ENCODE measurements at places on chromosomes 1 and 21.
A peak's percentile ranks its signal among the peaks of the same experiment; 100 is the strongest.

GRCh38 chr1:109874445-109874844 lies 36.2 kb upstream of the CSF1 start:
- no peak for DNase-seq

GRCh38 chr1:162982364-162982763 lies 86.8 kb upstream of the RGS4 start:
- no peak for DNase-seq

GRCh38 chr21:24693779-24694178 lies 913.5 kb downstream of the MRPL39 start:
- DNase-seq: no peak

GRCh38 chr1:6889875-6890480 lies 104.7 kb downstream of the CAMTA1 start:
- DNase-seq: peak; percentile 43

DNA sequence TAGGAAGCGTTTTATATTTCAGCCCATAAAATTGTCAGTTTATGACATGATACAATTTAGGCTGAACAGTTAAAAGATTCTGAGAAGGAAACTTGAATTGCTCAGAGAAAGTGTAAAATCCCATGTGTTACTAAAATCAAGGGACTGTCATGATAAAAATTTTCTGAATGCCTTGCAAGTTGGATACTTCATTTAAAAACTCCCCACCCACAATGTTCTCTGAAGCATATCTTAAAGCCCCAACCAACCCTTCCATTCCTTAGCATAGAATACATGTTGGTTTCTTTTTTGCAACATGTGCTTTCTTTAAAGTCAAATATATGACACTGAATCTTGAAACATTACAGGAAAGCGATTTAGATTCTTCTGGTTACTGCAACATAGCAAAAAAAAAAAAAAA lies 97.4 kb downstream of the MRPL39 start:
- no peak for DNase-seq

DNA sequence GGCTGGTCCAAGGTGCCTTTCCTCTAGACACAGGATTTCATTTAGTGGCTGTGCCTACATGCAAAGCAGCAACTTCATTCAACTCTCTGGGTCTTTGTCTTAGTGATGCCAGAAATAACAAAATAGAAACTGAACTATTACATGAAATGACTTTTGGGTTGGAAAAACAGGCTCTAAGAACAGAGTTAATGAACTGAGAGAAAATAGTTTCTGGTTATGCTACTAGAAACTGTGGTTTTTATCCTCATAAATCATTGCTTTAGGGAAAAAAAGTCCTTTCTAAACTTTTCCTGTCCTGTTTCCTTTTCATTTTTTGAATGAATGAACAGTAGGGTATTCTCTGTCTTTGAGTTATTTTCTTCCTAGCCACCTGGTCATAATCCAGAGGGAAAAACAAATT lies 424.0 kb downstream of the KIF26B start:
- peak; percentile 49 for DNase-seq

- DNase-seq: no peak
These were observed 145.5 kb upstream of the NRIP1 start for GRCh38 chr21:15210235-15210678.

DNA sequence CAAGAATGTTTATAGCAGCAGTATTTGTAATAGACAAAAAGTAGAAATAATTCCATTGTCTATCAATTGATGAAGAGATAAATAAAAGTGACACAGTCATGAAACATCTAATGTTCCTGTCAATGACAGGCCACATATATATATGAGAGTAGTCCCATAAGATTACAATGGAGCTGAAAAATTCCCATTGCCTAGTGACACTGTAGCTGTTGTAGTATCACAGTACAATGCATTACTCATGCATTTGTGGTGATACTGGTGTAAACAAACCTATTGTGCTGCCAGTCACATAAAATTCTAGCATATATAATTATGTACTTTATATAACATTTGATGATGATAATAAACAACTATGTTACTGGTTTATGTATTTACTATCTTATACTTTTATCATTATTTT lies 141.9 kb upstream of the LYPLAL1 start:
- no peak for DNase-seq

- no peak for DNase-seq
These were observed 16.1 kb downstream of the HSF2BP start for GRCh38 chr21:43643193-43643592.

DNA sequence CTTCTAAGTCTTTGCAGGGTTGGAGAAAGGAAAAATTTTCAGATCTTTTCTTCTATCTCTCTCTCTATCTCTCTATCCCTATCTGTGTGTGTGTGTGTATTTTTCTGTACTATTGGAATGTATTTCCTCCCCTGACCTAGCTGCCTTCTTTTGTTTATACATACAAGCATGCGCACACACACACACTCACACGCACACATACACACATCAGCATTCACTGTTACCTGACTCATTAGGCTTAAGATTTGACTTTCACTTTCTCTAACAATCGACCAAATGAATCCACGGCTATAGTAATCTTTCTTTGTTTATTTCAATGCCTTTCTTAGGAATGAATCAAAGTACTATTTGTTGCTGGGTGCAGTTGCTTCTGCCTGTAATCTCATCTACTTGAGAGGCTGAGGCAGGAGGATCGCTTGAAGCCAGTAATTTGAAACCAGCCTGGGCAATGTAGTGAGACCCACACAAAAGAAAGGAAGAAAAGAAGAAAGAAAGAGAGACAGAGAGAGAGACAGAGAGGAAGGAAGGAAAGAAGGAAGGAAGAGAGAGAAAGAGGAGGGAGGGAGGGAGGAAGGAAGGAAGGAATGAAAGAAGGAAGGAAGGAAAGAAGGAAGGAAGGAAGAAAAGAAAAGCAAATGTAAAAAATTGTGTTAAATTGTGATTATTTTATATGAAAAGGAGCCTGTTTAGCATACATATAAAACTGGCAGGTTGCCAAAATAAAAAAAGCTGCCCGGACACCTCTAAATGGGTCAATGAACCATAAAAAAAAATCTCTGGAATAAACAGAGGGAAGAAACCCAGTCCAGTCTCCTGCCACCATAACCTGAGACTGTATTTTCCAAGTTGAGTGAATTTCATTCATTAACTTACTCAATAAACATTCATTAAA lies 206.8 kb downstream of the ZNF326 start:
- DNase-seq: no peak

- DNase-seq: no peak
These were observed 4.5 kb downstream of the LDLRAD1 start for GRCh38 chr1:54013393-54014008.

- DNase-seq: no peak
These were observed 106.4 kb downstream of the ODF2L start for GRCh38 chr1:86289746-86290145.

DNA sequence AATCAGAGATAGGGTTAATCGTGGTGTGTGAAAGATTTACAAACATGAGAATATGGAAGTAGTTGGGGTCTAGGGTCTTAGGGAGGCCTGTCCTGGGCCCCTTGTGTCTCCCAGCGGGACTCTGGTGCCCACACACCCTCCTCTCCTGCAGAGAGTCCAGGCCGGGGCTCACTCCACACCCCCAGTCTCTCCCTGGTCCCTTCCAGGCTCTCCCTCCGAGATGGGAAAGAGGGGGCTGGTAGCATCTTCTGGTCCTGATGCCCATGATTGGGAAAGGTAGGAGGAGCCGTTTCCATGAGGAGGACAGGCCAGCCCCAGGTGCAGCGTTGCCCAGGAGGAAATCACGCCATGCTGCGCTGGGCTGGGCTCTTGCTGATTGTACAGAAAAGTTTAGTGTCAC lies 26.6 kb downstream of the PCNT start:
- DNase-seq: no peak

GRCh38 chr21:33411949-33412430 lies 8.8 kb downstream of the IFNGR2 start:
- no peak for DNase-seq

DNA sequence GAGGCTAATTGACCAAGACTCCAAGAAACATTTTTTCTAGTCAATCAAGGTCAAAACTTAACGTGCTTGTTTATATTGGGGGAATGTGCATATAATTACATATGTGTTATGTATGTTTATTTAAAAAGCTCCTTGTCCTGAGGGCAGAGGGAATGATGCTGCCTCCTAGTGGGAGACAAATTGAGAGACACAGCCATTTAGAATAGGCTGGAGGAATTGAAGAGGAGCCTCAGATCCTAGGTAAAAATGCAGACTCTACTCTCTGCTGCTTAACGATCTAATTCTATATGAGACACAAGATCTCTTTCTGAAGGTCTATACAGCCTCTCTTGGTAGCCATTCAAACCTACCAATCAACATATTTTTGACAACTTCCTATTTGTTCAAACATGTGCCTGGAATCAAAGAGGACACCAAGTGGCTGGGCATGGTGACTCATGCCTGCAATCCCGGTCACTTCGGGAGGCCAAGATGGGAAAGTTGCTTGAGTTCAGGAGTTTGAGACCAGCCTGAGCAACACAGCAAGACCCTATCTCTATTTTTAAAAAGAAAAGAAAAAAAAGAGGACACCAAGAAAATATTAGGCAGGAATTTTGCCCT lies 136.6 kb upstream of the ZNF648 start:
- no peak for DNase-seq

GRCh38 chr1:45282351-45282750 lies 44.3 kb upstream of the HPDL start:
- peak; percentile 4 for DNase-seq

- no peak for DNase-seq
These were observed 40.3 kb upstream of the TRIM45 start for GRCh38 chr1:117161887-117162286.

DNA sequence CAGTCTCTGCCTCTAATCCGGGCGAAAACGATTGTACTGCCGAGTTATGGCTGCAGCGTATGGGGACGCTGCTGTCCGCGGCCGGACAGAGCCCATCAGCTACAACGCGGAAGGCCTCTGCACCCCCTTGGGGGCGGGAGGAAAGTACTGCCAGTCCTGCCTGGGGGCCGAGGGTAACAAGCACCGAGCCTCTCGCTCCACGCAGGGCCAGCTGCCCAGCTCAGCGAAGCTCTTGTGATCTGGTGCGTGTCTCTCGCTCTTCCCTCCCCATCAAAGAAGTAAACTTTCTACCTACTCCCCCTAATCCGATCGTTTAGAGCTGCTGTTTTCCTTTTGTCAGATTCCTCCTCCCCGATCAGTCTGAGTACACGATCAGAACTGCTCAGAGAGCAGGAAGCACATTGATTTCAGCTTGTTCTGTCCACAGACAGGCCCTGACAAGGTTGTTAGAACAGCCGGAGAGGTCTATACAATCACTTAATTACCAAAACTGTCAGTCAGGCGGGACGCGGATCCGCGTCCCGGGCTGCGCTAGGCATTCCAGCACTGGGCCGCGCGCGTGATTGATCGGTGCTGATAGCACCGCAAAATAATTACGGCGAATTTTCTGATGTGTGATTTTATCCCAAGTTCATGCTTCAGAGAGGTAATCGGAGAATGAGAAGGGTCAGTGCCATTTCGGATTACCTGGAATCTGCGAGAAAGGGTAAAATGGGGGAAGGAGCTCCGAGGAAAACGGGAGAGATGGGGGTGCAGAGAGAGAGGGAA lies 8.7 kb upstream of the BARHL2 start:
- no peak for DNase-seq

DNA sequence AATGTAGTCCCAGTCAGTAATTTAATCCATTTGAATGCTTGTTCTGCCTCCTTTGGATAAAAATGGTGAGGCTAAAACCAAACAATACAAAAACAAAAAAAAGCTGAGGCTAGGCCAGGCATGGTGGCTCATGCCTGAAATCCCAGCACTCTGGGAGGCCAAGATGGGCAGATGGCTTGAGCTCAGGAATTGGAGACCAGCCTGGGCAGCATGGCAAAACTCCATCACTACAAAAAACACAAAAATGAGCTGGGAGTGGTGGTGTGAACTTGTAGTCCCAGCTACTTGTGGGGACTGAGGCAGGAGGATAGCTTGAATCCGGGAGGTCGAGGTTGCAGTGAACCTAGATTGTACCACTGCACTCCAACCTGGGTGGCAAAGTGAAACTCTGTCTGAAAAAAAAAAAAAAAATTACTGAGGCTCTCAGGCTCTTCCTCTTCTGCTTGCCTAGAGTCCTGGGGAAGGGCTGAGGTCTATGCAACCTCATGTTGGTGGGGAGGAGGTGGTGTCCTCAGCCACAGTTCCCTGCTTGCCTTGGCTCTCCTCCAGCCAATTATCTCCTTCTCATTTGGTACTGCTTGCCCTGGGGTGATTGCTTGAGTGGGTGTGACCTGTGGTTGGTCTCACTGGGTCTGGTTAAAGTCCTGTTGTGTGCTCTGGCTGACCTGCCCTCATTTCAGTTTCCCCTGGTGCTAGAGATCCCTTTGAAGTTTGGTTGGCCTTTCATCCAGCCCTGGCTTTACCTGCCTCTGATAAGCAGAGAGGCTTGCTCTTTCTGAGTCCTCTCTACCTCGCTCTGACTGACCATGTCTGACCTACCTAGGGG lies 20.9 kb downstream of the S1PR1 start:
- DNase-seq: no peak

- DNase-seq: no peak
These were observed 12.4 kb downstream of the TFF3 start for GRCh38 chr21:42302794-42303193.

- no peak for DNase-seq
These were observed 147.7 kb downstream of the SYT2 start for GRCh38 chr1:202562444-202563060.
